Fibroblast of skin of right biceps (primary cell): ENCODE measurements at places on chromosomes 12 and 14.

- no peak for DNase-seq
These were observed 38.8 kb downstream of the FAM222A start for GRCh38 chr12:109752117-109753053.

DNA sequence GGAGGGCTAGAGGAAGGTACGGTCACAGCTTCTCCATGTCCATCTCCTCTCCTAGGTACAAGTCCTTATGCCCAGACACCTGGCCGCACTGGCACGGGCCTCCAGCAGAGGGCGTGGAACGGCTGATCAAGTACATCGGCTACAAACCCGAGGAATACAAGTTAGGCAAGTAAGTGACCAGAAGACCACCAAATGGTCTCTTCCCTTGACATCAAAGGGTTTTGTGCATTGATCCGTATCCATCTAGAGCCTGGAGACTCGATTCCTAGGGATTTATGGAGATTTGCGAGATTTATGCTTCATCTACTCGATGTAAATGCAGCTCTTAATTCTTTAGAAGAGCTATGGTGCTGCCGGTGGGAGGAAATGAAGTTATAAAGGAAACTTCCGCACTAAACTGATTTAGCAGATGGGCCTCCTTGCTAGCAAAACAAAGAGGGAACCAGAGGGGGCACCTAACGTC, 44.2 kb downstream of the KCTD10 start:
- DNase-seq = peak; percentile 69

DNA sequence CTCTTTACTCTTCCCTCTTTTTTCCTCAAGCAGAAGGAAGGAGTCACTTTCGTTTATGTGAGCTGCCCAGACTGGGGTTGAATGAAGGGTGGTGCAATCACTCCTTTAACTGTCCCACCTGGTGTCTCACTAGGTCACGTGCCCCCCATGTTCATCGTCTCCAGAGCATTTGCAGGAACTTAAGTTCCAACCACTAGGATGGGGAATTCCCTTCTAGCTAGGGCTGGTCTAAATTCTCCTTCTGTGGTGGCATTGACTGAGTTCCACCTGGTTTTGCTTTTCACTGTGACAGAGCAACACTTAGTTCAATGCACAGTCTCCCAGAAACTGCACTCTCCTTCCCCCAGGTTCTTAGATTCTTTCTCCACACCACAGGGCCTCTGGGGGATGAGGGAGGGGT, 9.5 kb downstream of the FANCM start:
- no peak for DNase-seq

DNA sequence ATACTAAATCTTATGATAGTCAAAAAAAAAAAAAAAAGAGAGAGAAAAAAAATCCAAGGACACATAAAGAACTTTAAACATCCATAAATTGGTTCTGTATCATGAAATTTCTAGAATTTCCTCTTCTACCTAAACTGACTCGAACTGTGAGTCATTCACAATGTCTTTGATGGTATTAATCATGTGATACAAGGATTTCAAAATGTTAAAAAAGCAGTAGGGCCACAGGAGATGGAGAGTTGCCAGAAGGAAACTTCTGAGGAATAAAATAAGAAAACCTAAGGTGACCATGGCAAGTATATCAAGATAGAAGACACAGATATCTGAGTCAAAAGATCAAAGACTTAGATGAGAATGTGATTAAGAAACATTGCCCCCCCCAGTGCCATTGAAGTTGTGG, 1320.9 kb upstream of the FLRT2 start:
- DNase-seq = no peak

GRCh38 chr14:91146661-91147060, 32.8 kb downstream of the DGLUCY start:
- no peak for DNase-seq

- DNase-seq = peak; percentile 2
These were observed 118.7 kb upstream of the CDKN3 start for GRCh38 chr14:54278087-54278486.

- DNase-seq = no peak
These were observed 51.8 kb upstream of the MMP17 start for GRCh38 chr12:131776237-131776889.

GRCh38 chr12:18562531-18562930, 175.3 kb downstream of the PLCZ1 start:
- DNase-seq = no peak

- DNase-seq = peak; percentile 32
These were observed 60.4 kb downstream of the TTC7B start for GRCh38 chr14:90755661-90756304.

- no peak for DNase-seq
These were observed 8.0 kb upstream of the TMEM132C start for GRCh38 chr12:128258866-128259555.

GRCh38 chr12:110677206-110677911, 11.6 kb downstream of the HVCN1 start:
- DNase-seq = no peak

DNA sequence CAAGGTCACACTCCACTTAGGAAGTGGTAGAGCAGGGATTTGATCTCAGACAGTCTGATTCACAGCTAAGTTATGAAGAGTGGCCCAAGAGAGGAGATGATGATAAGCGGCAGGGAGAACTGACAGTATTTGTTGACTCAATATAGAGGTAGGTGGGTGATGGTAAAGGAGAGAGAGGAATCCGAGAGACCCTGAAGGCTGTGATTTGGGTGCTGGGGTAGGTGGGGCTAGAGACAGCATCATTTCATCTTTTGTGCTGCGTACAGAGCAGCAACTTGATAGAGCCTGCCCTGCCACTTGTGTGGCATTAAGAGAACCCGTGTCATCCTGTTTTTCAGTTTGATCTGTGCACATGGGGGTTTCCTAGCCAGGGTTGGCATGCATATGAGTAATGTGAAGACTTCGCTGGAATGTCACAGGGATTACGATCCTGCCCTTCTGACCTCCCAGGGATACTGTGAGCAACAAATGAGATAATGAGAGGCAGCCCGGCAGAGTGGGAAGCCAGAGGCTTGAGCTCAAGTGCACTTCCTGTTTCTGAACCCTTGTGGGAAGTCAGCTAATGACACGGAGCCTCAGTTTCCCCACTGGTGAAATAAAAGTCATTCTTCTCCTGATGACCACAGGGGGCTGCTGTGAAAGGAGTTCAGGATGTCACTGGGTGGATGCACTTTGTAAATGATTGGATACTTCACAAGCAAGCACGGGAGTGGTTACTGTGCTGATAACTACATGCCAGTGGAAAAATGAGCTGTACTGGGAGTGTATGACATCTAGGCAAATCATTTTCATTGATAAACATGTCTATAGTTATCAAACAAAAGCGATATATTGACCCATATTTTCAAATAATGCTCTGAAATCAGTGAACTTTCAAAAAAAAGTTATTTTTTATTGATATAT, 59.5 kb upstream of the IGF1 start:
- peak; percentile 96 for DNase-seq

- peak; percentile 89 for DNase-seq
These were observed 125.3 kb upstream of the HIF1A start for GRCh38 chr14:61569812-61570548.

GRCh38 chr12:77947330-77947729, 116.6 kb downstream of the NAV3 start:
- peak; percentile 84 for DNase-seq

- peak; percentile 15 for DNase-seq
These were observed 38.7 kb upstream of the TBX5 start for GRCh38 chr12:114444422-114445279.

DNA sequence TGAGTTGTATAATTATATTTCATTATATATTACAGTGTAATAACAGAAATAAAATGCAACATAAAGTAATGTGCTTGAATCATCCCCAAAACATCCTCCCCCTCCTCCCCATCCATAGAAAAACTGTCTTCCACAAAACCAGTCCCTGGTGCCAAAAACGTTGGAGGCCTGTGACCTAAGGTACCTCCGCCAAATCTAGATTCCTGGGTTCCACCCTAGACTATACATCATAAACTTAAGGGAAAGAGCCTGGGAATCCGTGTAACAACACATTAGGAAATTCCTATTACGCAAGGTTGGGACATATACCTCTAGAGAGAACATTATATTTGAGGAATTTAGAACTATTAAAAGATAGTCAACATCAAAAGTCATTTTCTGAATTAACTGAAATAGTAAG, 38.0 kb downstream of the SPPL3 start:
- peak; percentile 82 for DNase-seq

GRCh38 chr12:28223858-28224257, 33.6 kb downstream of the CCDC91 start:
- DNase-seq = no peak

DNA sequence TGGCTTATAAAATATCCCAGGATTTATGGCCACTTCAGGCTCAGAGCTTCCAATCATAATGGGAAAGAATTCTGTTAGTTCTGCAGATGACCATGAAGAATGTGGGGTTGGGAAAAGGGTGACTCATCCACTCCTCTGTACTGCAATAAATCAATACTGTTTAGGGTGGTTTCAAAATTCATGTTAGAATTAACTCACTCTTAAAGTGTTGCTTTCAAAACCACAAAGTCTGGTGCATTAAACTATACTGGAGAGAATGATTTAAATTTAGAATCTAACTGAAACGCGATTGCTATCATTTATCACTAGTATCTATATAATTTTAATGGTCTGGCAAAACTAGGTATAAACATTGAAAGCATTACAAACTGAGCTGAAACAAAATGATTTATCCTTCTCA, 798 bp downstream of the CCDC198 start:
- peak; percentile 88 for DNase-seq

GRCh38 chr14:75070383-75070782, 942 bp downstream of the ZC2HC1C start:
- no peak for DNase-seq

DNA sequence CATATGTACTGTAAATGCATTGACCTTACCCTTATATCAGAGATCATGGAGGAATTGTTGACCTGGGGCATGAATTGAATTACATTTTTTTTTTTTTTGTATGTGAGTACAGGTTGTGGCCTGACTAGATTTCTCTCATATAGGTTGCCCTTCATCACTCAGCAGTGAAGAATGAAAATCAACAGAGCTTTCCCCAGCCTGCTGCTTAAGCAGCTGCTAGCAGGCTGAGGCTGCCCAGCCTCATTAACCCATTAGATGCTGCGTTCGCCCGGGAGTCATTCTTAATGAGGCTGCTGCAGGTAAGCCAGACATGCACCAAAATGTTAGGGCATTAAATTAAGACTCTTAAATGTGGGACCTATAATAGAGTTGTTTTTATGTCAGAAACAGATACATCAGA, 236.0 kb downstream of the ETNK1 start:
- DNase-seq = no peak

- no peak for DNase-seq
These were observed 50.5 kb downstream of the SSH1 start for GRCh38 chr12:108806921-108807320.

DNA sequence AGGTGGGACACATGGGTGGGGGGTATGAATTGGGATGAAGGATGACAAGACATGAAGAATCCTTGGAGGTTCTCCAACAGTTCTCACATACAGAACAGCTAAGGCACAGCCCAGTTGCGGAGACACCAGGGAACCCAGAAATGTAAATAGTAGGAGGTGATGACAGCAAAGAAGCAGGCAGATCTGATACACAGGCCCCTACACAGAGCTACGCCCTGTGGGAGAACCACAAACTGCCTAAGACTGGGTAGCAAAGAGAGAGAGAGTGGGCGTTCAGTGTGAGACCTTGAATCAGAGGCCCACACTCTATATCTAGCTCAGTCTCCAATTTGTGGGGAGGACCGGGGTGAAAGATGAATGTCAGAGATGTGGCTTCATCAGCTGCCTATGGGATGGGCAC, 9.5 kb upstream of the NUMB start:
- peak; percentile 69 for DNase-seq
